Activated CD8-positive, alpha-beta memory T cell treated with anti-CD3 and anti-CD28 coated beads, Interleukin-2, amount 10 ng/mL, durations not matched to agents 7 days and 5 days (primary cell): ENCODE measurements at places on chromosomes 4 and X. TPM values are rescaled to one million over a fixed set of nuclear protein-coding genes. Genes with fewer than 3 reads are reported as not detected.
A peak's percentile ranks its signal among the peaks of the same experiment; 100 is the strongest.

CXCL9 gene
- total RNA-seq, result not detected

GRCh38 chr4:101259876-101260275, 87.5 kb downstream of the PPP3CA start:
- peaks cover 1% of the 10 kb centered on the region for H3K36me3 ChIP-seq
- no peak overlapping the region for H3K27ac ChIP-seq
- H3K4me3 ChIP-seq, result no peak overlapping the region
- no peaks in the 10 kb centered on the region for H3K27me3 ChIP-seq

WDR17 gene
- 0.26 TPM for total RNA-seq

DNA sequence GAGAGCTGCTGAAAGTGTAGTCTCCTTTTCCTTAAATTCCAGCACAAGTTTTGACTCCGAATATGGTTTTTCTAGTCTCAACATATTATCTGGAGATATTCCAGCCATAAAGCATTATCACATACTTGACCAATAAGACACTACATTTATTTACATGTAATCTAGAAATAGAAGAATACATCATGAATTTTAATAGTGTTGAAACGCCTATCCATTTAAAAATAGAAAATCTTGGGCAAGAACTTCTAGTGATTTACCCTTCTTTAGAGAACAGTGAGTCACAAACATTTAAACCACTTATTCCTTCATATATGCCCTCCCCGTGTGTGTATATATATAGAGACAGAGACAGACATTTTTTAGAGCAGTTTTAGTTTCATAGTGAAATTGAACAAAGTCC, 161.5 kb downstream of the SOWAHB start:
- peaks cover 22% of the 10 kb centered on the region for H3K27me3 ChIP-seq
- DNase-seq, result no peak
- no peak overlapping the region for H3K4me3 ChIP-seq
- peaks cover 5% of the 10 kb centered on the region for H3K4me1 ChIP-seq

CHRNA9 gene
- total RNA-seq, result 0.18 TPM

IGFBP7 gene
- total RNA-seq, result not detected

DNA sequence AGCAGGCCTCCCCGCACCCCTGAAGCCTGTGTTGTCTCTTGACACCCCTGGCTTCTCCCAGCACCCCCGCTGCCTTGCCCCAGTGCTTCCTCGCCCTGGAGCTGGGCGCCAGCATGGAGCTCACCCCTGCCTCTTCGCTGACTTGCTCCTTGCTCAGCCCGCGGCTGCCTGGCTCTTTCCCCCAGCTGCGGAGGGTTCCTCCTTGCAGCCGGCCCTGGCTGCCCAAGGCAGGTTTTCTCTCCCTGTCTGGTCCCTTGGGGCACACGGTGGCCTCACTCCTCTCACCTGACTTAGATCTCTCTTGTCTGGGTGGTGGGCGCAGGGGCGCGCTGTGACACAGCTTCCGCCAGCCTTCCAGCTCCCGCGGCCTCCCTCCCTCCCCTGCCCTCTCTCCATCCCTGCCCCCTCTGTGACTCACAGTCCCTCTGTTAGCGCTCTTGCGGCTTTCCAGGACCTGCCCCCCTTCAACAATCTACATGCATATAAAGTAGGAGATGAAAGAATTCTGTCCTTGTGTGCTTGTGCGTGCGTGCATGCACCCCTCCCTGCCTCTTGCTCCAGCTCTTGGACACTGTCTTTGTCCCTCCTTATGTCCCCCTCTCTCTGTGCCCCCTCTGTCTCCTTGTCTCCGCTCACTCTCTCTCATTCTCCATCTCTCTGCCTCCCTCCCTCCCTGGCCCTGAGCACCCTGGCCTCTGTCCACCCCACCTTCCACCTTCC, 2.2 kb downstream of the PLXNB3 start:
- H3K4me1 ChIP-seq, result peaks cover 5% of the 10 kb centered on the region
- H3K27me3 ChIP-seq, result no peaks in the 10 kb centered on the region
- DNase-seq, result no peak
- H3K27ac ChIP-seq, result no peak overlapping the region

- H3K27me3 ChIP-seq, result no peaks in the 10 kb centered on the region
- DNase-seq, result no peak
- H3K27ac ChIP-seq, result peak overlapping the region; percentile 92
- H3K4me3 ChIP-seq, result peak overlapping the region; percentile 84
Observed at GRCh38 chr4:145097331-145097820, 620 bp downstream of the ANAPC10 start.

SYNPO2 gene
- total RNA-seq, result 1.0 TPM

LIMCH1 gene
- total RNA-seq, result not detected

GRCh38 chrX:129781680-129782495, 2.1 kb downstream of the SASH3 start:
- H3K27me3 ChIP-seq, result no peaks in the 10 kb centered on the region
- H3K36me3 ChIP-seq, result peaks cover 66% of the 10 kb centered on the region
- no peak for DNase-seq
- peaks cover 58% of the 10 kb centered on the region for H3K4me1 ChIP-seq

GRCh38 chrX:151954730-151955129, 19.7 kb downstream of the GABRE start:
- no peak overlapping the region for H3K4me3 ChIP-seq
- no peak overlapping the region for H3K27ac ChIP-seq
- no peaks in the 10 kb centered on the region for H3K36me3 ChIP-seq
- no peaks in the 10 kb centered on the region for H3K27me3 ChIP-seq
- H3K4me1 ChIP-seq, result no peaks in the 10 kb centered on the region

DNA sequence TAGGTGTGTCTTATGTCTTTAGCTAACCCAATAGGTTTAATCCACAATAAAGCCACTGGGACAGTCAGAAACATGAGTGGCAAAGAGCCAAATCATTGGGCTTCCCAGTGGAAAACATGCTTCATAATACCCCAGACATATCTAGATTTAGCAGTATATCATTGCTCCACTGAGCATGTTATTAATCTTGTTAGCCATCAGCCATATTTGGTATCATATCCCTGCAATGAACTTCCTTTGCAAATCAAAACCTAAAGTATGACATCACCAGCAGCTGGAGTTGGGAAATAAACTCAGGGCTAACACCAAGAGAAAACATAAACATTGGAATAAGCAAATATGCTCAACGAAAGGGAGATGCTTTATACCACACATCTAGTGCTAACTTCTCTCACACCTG, 280.8 kb upstream of the NOCT start:
- H3K4me1 ChIP-seq, result no peaks in the 10 kb centered on the region
- no peak overlapping the region for H3K4me3 ChIP-seq
- no peaks in the 10 kb centered on the region for H3K36me3 ChIP-seq
- DNase-seq, result no peak
- H3K27ac ChIP-seq, result no peak overlapping the region
- no peaks in the 10 kb centered on the region for H3K27me3 ChIP-seq

SUPT20HL2 gene
- not detected for total RNA-seq

DNA sequence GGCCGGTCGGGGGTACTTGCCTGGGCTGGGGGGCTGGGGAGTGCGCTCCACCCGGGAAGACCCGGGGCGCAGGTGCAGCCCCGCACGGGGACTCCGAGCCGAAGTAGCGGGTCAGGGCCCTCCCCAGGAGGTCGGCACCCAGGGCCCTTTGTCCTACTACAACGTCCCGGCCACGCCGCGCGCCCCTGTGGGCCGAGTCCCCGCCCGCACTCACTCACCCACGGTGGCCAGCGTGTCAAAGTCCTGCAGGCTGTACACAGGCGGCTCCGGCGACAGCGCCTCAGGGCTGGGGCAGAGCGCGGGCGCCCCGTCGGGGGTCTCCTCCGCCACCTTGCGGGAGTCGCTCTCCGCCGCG, 602 bp downstream of the PRKX start:
- H3K4me1 ChIP-seq, result peaks cover 28% of the 10 kb centered on the region
- peak overlapping the region; percentile 95 for H3K27ac ChIP-seq
- no peaks in the 10 kb centered on the region for H3K27me3 ChIP-seq
- H3K36me3 ChIP-seq, result peaks cover 8% of the 10 kb centered on the region
- no peak for DNase-seq

GRCh38 chr4:126238013-126238412, 923.3 kb downstream of the FAT4 start:
- H3K36me3 ChIP-seq, result no peaks in the 10 kb centered on the region
- H3K4me3 ChIP-seq, result no peak overlapping the region
- DNase-seq, result no peak

TET2 gene
- 24.6 TPM for total RNA-seq

CDX4 gene
- not detected for total RNA-seq

DNA sequence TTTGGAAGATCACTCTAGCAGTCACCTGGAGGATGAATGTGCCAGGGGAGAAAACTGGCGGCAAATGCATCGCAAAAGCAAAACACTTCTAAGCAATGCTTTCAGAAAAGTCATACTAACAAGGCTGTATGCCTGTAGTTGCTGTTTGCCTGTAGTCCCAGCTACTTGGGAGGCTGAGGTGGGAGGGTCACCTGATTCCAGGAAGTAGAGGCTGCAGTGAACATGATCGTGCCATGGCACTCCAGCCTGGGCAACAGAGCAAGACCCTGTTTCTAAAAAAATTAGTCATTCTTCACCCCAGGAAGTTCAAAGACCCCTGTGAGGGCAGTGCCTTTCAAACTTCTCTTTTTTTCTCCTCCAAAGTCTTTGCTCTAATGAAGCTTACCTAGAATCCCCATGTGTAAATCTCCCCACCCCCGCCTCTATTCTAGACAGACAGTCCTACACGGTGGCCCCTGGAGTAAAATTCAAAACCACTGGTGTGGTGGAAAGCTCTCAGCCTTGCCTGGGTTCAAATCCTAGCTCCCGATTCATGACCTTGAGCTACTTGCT, 5.5 kb downstream of the SOWAHD start:
- H3K4me1 ChIP-seq, result peaks cover 24% of the 10 kb centered on the region
- peaks cover 2% of the 10 kb centered on the region for H3K36me3 ChIP-seq
- no peaks in the 10 kb centered on the region for H3K27me3 ChIP-seq
- DNase-seq, result no peak
- H3K27ac ChIP-seq, result no peak overlapping the region
- no peak overlapping the region for H3K4me3 ChIP-seq

BRS3 gene
- total RNA-seq, result not detected

- peaks cover 34% of the 10 kb centered on the region for H3K36me3 ChIP-seq
- no peak overlapping the region for H3K27ac ChIP-seq
- no peaks in the 10 kb centered on the region for H3K27me3 ChIP-seq
- H3K4me1 ChIP-seq, result peaks cover 18% of the 10 kb centered on the region
- no peak for DNase-seq
Observed at GRCh38 chrX:53642337-53642736, 44.2 kb downstream of the HUWE1 start.

ZCCHC12 gene
- not detected for total RNA-seq

DNA sequence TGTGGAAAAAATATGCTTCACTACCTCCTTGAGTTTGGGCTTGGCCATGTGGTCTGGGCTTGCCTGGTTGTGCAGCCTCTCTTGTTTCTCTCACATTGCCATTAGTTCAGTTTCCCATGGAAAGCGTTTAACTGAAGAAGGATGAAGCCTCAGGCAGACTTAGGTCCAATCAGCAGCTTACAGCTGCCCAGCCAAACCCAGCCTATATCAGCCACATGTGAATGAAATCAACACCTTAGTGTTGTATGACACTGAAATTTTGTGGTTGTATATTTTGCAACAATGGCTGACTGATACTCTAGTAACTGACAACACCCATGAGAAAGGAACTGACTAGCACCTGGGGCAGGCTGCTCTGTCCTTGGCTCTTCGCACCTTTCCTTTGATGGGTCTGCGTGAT, 81.2 kb downstream of the KLF8 start:
- no peaks in the 10 kb centered on the region for H3K36me3 ChIP-seq
- H3K4me1 ChIP-seq, result peaks cover 4% of the 10 kb centered on the region
- H3K27me3 ChIP-seq, result no peaks in the 10 kb centered on the region
- no peak overlapping the region for H3K4me3 ChIP-seq
- no peak for DNase-seq

NEUROG2 gene
- total RNA-seq, result 0.12 TPM

GRCh38 chr4:121736735-121737351, 28.1 kb downstream of the SMIM43 start:
- peaks cover 11% of the 10 kb centered on the region for H3K27me3 ChIP-seq
- no peak overlapping the region for H3K4me3 ChIP-seq
- no peaks in the 10 kb centered on the region for H3K4me1 ChIP-seq
- no peak for DNase-seq
- no peaks in the 10 kb centered on the region for H3K36me3 ChIP-seq

DNA sequence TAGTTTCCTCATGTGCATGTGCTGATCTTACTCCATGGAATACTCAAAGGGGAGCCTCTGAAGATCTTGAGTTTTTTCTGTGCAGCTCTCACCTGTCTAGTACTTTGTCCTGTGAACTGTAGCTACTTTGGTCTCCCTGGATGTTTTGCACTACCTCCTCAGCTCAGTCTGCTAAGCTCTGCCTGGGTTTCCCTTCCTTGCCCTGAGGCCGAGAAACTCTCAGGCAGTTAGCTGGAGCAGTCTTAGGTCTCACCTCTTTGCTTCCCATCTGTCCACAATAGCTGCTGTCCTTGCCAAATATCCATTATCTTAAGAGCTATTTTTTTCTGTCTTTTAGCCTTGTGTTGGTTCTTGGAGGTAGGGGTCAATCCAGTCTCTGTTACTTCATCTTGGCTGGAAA, 11.6 kb downstream of the THAP6 start:
- no peaks in the 10 kb centered on the region for H3K27me3 ChIP-seq
- DNase-seq, result no peak
- peaks cover 60% of the 10 kb centered on the region for H3K36me3 ChIP-seq
- H3K4me1 ChIP-seq, result peaks cover 4% of the 10 kb centered on the region

HSFX1 gene
- 0.61 TPM for total RNA-seq

- no peaks in the 10 kb centered on the region for H3K27me3 ChIP-seq
- H3K27ac ChIP-seq, result no peak overlapping the region
- H3K4me3 ChIP-seq, result no peak overlapping the region
- no peaks in the 10 kb centered on the region for H3K4me1 ChIP-seq
- no peaks in the 10 kb centered on the region for H3K36me3 ChIP-seq
- no peak for DNase-seq
Observed at GRCh38 chr4:94032754-94033153, 174.9 kb upstream of the SMARCAD1 start.

DNA sequence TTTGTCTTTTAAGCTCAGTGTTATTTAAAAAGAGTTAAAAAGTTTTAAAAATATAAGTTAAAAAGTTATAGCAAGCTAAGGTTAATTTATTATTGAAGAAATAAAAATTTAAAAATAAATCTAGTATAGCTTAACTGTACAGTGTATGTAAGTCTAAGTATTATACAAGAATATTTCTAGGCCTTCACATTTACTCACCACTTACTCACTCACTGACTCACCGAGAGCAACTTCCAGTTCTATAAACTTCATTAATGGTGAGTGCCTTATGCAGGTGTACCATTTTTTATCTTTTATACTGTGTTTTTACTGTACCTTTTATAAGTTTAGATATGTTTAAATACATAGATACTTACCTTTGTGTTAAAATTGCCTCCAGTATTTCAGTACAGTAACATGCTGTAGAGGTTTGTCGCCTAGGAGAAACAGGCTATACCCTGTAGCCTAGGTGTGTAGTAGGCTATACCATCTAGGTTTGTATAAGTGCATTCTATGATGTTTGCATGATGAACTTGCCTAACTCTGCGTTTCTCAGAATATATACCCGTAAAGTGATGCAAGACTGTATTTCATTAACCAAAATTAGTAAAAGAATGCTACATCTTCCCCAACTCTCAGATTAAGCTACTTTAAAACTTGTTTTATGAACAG, 202.9 kb downstream of the CFAP299 start:
- H3K4me3 ChIP-seq, result no peak overlapping the region
- peaks cover 12% of the 10 kb centered on the region for H3K4me1 ChIP-seq
- H3K27me3 ChIP-seq, result peaks cover 5% of the 10 kb centered on the region
- no peak for DNase-seq
- H3K27ac ChIP-seq, result no peak overlapping the region

MAGED4 gene
- not detected for total RNA-seq
